ENCODE measurements at places on chromosomes 4 and X. TPM values are rescaled to one million over a fixed set of nuclear protein-coding genes. Genes with fewer than 3 reads are reported as not detected.

MAB21L2 gene
- not detected for total RNA-seq

HTN1 gene
- total RNA-seq, result not detected

GRCh38 chr4:183154701-183155391 lies 55.8 kb downstream of the WWC2 start:
- DNase-seq, result no peak

DNA sequence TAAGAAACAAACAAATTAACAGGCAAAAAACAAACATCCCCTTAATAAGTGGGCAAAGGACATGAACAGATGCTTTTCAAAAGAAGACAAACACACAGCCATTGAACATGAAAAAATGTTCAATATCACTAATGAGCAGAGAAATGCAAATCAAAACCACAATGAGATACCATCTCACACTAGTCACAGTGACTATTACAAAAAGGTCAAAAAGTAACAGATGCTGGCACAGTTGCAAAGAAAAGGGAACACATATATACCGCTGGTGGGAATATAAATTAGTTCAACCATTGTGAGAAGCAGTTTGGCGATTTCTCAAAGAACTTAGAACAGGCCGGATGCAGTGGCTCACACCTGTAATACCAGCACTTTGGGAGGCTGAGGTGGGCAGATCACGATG lies 146.1 kb upstream of the NEIL3 start:
- no peak for DNase-seq

GRCh38 chrX:150357790-150358189 lies 5.3 kb upstream of the MAMLD1 start:
- DNase-seq, result no peak
